NCI-H187 treated with DMSO at 0.1 percent for 48 hours (cell line): ENCODE measurements at places on chromosomes 4 and X.

GRCh38 chrX:39470588-39471407, 627.0 kb downstream of the BCOR start:
- no peak for DNase-seq

- DNase-seq, result no peak
Measured at GRCh38 chrX:22999696-23000223, at the start of gene DDX53. TSS of gene DDX53 (plus strand) at chrX:22999960. CDS start at chrX:23000058, 98 bp downstream.

DNA sequence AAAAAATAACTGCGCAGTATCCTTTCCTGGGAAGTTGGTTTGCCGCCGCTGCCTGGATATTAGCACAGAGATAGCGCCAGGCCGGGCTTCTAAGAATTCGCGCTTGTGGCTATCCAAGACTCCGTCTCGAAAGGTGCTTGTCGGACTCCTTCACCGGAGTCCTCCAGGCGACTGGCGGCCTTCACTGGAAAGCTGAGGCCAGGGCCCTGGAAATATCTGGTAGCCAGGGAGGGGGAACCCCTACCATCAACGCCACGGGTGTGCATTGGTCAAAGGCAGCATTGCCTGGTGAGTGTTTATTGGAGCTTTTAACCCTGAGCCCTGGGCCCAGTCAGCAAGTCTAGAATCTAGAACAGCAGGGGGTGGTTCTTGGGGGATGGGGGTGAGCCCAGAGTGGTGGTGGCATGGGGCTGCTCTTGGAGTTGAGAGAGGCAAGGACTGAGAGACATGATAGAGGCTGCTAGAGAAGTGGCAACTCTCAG, 577 bp upstream of the PIM2 start:
- DNase-seq, result no peak

GRCh38 chrX:84240848-84241565, 53.0 kb upstream of the RPS6KA6 start:
- no peak for DNase-seq

DNA sequence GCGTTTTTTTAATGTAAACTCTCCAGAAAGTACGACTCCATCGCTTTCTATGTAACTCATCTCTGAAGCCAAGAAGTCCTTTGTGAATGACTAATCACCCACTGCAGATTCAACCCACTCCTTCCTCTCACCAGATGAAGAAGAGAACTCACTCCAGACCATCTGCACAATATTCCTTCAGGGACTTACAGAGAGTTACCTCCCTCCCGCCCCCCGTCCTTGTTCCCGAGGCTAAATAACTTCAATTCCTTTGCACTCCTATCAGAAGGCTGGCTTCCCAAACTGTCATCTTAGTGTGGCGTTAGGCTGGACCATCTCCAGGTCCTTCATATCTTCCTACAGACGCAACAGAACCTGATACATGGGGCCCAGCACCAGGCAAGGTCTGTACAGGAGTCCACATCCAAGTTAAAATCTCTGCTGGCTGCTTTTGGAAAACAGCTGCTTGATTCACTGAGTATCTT, 82.4 kb downstream of the AFAP1 start:
- DNase-seq, result no peak

- DNase-seq, result no peak
Measured at GRCh38 chrX:101025126-101025525, 26.8 kb downstream of the TRMT2B start.

- DNase-seq, result peak; percentile 16
Measured at GRCh38 chr4:137599734-137600133, 67.4 kb upstream of the PCDH18 start.

DNA sequence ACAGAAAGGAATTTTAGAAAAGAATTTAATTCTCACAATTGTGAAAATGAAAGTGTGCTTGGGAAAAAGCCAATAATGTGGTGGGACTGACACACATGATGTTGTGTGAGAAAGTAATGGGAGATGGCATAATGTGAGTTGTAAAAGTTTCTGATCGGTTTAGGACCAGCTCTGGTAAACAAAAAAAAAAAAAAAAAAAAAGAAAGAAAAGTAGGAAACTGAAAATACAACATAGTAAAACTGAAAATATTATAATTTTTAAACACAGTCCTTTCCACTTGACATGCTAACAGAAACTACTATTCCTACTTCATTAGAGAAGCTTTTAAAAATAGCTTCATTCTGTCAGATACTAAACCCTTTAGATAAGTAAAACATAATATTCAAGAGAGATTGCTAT, 28.2 kb downstream of the RAP1GDS1 start:
- no peak for DNase-seq

DNA sequence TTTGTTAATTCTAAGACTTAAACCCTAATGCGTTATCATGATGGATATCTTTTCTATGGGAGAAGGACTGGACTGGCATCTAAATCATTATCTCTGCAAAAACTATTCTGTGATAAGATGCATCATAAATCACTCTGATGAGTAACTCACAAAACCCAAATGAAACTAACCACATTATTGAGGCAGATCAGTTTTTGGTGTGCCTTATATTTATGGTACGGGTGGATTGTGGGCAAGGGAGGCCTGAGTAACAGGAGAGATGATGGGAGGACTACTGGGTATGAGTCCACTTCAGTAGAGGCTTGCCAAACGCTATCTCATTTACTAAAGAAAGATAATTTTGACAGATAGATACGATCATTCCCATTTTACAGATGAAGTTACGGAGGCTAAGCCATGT, 66.4 kb upstream of the GUCY1A1 start:
- no peak for DNase-seq

DNA sequence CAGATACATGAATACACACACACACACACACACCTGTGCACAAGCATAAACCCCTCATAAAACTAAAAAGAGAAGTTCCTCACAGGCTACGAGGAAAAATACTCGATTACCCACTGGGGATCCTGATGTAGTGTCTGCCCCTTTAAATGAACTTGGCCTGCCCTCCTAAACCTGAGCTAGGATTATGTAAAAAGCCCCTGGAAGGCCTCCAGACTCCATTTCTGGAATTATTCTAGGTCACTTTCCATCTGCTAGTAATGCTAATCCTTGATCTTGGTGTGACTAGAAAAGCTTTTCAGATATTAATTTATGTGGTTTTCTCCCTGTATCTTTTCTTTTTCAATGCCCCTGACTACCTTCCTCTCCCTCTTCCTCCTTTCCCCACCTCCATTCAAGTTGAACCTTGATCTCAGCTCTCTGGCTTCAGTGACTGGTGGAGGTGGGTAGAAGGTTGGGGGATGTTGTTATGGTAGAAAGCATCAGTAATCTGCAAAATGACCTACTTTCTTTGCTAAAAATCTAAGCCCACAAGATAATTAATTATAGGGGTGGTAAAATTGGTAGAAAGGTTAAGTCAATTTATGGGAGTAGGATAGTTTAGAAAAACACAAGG, 25.5 kb upstream of the ZNF330 start:
- no peak for DNase-seq

GRCh38 chr4:56414135-56414670, 21.2 kb downstream of the PPAT start:
- DNase-seq, result no peak

- DNase-seq, result no peak
Measured at GRCh38 chr4:177250056-177250696, 59.5 kb upstream of the NEIL3 start.

DNA sequence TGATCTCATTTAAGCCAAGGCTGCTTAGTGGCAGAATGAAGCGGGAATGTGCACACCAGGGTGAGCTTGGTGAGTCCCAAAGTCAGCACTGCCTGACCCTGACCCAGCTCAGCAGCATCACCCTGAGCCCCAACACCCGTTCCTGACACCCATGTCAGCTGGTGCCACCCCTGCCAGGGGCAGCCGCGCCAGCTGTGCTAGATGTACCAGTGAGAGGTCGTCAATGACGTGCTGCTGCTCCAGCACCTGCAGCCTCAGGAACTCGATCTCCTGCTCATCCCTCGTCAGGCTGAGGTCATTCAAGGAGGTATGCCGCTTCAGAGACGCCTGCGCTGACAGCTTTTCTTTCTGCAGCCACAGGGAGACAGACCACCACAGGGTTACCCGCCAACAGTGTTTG, 61.7 kb upstream of the C4orf50 start:
- no peak for DNase-seq

DNA sequence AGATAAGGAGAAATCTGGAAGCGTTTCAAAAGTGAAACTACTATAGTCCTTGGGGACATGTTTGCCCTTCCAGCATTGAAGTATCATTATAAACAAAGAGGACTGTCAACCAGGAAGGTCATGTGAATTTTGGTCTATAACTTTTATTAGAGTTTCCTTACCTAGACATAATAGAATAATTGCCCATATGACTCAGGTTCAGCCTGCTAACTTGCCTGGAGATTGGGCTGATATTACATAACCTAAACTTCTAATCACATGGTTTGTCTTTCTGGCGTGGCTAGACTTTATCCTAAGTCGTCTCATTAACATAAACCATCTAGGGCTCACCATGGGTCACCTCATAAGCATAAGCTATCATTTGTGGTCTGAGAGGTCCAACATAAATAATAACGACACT, 775.9 kb downstream of the CENPC start:
- DNase-seq, result no peak

- no peak for DNase-seq
Measured at GRCh38 chr4:94531991-94532789, 80.4 kb downstream of the PDLIM5 start.

GRCh38 chrX:136353526-136354093, 52.8 kb downstream of the ADGRG4 start:
- no peak for DNase-seq

DNA sequence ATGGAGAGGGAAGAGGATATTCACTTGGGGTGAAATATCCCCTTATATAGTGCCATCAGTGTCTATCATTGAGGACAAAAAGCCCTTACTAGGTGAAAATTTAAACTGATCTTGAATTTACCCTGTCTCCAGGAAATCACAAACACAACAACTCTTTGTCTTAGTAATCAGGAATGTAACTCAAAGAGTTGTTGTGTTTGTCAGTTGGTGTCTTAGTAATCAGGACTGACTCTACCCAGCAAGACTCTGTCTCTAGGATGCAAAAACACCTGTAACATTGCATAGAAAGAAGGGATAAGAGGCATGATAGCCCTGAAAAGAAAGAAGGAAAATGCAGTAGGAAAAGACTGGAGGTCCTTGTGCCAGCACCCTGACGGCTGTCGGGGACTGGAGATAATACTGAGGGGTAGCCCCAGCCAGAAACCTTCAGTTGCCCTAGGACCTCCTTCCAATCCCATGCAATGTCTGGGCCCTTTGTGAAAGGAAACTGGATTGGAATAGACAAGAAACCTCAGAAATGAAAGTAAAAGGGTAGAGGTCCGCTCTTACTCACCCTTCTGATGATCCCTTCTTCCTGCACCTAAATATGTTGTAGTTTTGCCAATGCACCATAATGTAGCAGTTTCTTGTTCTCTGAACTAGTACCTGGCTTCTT, 45.3 kb downstream of the HMGB2 start:
- no peak for DNase-seq

- no peak for DNase-seq
Measured at GRCh38 chrX:79153348-79153747, 8.9 kb downstream of the GPR174 start.

GRCh38 chrX:84064164-84064563, 123.8 kb downstream of the RPS6KA6 start:
- no peak for DNase-seq

DNA sequence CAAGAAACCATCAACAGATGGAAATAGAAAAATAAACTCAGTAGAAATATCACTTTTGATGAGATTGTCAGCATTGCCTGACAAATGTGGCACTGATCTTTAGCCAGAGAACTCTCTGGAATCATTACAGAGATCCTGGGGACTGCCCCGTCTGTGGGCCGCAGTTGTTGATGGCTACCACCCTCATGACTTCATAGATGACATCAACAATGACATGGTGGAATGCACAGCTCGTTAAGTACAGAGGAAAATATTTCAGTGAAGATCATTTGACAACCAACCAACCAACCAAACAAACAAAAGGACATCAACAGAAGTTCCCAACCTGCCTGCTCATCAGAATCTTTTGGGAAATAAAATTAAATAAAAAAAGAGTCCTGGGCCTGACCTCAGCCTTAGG, 132.6 kb downstream of the UCHL1 start:
- no peak for DNase-seq
